ENCODE measurements at places on chromosomes 2 and 18.

- DNase-seq = peak; percentile 31
Observed at GRCh38 chr2:159111346-159111927, 143.0 kb downstream of the TANC1 start.

DNA sequence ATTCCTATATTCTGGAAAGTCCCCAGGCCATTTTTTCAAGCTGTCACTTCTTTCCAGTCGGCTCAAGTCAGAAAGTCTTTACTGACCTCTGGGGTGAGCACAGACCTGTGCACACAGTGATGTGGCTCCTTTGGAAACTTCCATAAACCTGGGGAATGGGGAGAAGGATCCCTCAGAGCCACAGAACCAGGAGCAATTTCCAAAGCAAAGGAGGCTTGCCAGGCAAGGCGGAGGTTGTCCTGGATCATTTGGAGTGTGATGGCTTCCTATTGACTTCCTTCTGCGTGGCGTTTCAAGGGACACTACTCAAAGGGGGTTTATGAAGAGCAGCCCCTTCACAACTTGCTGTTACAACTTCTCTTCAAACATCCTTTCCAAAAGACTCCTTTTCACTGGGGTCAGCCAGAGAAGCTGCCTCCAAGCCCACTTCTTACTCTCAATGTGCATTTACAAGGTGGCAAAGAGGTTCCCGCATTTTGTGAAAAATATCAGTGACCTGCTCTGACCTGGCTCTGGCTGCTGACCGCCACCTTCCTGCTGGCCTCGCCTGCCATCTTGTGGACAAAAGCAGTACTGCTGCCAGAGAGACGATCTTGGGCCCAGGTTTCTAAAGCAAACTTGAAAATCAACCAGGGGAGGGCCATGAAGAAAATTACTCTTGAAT lies 18.2 kb upstream of the TMEM247 start:
- no peak for DNase-seq

DNA sequence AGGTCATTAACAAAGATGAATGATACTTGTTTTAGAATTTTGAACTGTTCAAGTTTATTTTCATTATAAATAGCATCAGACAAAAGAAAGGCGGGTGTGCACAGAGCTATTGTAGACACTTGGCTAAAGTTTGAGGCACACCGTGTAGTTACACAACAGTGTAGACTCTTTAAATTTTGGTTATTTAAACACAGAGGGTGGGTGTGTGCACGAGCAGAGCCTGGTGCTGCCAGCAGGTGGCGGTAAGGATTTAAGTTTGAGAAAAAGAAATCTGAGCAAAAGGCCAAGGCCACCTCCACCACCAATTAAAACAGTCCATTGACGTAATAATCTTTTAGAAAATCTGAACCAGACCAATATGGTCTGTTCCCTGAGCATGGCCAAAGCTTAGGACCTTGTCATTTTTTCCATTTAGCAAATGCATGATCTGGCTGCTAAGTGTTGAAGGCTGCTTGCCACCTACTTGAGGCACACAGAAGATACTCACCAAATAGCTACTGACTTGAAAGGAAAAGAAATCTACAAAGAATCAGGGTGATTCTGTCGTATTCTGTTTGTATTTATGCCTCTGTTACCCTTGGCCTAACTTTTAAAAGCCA lies 14.3 kb downstream of the COPS7B start:
- DNase-seq = no peak

DNA sequence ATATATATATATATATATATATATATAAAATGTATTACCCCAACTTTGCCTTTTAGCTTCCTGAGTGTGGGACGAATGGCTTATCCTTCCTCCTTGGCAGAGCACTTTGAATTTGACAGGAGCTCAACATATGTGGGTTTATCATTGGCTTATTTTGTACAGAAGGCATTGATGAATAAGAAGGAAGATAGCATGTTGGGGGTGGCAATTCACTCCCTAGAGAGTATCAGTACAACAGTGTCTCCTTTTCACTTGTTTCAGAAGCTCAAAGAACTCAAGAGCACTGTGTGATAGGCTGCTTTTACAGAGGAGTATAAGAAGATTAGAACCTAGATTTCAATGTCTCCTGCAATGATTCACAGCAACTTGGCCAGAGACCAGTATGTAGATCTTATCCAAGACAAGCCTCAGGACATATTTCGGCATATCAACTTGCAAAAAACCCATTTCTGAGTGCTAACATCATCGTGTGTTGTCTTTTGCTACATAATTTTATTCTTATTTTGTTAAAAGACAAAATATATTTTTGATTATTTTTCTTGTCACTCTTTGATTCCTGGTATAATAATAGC lies 345.8 kb downstream of the SOCS6 start:
- DNase-seq = no peak

DNA sequence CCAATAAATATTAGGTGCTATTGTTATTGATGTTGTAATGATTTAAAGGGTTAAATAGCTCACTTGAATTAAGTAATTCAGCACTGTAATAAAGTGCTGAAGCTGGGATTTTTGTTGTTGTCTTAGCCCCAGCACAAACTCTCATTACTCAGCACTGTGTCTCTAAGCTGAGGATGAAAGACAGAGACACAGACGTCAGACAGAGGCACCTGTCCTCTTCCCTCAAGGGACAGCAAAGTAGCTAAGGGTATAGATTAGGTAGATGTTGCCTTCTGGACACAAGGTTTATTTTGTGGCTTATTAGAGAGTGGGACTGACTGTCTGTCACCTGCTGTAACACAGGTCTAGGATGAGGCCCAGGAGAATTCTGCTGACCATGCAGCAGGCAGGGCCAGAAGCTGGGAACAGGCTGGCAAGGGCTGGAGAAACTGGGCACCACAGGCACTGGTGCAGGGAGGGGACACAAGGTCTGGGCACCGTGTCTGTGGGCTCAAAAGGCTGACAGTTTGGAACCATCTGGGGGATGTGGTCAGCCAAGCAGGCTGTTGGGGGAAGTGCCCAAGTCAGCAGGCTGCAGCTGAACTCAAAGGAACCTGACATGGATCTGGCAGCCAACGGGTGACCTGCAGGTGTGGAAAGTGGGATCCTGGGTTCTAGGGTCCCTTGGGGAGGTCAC lies 20.0 kb upstream of the PTPN4 start:
- DNase-seq = no peak

DNA sequence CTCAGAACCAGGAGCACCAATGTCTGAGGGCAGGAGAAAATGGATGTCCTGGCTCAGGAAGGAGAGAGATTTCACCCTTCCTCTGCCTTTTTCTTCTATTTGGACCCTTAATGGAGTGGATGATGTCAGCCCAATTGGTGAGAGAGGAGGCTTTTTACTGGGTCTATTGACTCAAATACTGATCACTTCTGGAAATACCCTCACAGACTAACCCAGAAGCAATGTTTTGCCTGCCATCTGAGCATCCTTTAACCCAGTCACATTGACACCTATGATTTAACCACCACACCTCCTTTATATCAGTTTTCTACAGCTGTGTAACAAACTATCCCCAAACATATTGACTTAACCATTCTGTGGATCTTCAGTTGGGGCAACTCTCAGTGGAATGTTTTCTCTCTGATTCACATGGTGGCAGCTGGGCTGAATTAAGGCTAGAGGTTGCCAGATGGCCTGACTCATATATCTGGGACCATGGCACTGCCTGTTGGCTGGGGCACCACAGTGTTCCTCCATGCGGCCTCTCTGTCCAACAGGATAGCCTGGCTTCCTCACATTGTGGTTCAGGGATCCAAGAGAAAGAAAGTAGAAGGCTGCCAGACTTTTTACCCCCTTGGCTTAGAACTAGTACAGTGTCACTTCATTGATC lies 18.2 kb upstream of the MBOAT2 start:
- DNase-seq = no peak

- DNase-seq = no peak
Observed at GRCh38 chr2:60002183-60002867, 551.1 kb downstream of the BCL11A start.

GRCh38 chr2:185274718-185275484 lies 463.7 kb upstream of the FSIP2 start:
- DNase-seq = no peak

Measured in NCI-H524 treated with DMSO at 0.1 percent for 48 hours (cell line).